ENCODE measurements at places on chromosomes 1 and 21.

DNA sequence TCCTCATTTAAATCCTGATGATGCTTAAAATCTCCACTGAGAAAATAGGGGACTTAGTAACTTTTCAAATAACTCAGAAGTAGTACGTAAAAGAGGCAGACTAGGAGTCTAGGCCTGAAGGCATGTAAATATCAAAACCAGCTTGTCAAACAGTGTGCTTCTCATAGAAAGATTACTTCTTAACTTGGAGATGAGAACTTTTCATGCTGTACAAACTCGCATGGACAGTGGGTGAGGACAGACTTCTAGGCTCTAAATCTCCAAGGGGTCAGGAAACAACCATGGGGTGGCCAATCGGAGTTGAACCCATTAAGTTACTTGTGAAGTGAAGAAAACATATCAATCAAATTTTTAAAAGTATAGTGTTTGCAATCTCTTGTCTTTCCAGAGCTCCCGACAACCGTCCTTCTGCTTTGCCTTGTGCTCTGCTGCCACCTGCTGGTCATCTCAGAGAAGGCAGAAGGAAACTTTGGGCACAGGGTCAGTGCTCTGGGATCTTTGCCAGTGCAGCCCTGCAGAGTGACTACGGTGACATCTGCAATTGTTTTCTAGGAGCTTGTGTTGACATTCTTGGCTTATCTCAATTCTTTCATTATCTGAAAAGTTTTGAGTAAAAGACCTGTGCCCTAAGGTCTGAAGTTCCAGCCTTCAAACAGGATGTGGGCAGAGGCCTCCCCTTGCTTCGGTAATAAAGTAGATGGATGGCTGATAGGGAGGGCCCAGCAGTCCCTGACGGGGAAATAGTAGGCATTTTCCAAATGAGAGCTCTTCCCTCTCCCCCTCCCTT, 105.1 kb upstream of the PDE4B start:
- no peak for DNase-seq

- no peak for DNase-seq
Measured at GRCh38 chr1:110502402-110503151, 16.4 kb downstream of the KCNA10 start.

GRCh38 chr1:117985973-117986372, 56.4 kb downstream of the WDR3 start:
- no peak for DNase-seq

DNA sequence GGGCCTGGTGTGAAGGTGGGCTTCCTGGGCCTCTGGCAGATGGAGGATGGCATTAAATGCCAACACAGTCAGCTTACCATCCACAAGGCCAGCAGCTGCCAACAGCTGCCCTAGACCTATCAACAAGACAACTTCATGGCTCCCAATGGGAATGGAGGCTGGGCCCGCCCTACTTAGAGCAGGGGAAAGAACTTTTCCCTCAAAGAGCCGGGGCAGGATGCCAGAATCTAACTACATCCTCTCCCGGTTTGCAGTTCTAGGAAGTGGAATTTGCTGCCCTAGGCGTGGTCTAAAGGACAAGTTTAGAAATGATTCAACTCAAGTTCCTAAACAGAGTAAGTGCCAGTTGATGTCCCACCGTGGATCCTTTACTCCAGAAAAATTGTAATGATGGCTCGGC, 13.1 kb downstream of the ICMT start:
- no peak for DNase-seq
